Karpas-422 (cell line): ENCODE measurements at places on chromosomes 6 and 20.

DNA sequence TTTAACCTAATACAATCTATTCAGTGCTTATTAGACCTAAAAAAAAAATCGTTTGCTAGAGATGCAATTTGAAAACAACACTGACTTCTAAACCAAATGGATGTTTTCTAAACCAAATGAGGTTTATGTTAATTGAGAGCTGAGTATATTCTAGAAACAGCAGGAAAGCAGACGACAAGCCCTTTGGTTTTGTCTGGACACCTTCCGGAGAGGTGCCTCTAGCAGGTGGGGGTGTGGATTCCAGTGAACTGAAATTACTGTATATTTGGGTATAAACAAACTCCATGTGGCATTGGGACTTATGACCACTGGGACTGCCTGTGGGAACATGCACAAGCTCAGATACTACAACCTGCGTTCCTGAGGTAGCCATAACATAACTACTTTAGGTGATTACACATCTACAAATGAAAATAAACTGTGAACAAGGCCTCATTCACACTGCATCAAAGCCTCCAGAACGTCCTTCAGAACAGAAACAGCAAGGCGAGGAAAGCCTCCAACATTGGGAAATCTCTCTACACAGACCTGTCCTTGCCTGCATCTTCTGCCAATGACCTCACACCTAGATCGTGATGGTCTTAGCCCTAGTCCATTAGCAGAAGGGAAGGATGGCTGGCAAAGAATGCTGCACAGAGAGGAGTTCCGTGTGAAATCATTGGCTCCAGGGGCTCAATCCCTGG, 206.8 kb upstream of the FOXQ1 start:
- no peak for DNase-seq

DNA sequence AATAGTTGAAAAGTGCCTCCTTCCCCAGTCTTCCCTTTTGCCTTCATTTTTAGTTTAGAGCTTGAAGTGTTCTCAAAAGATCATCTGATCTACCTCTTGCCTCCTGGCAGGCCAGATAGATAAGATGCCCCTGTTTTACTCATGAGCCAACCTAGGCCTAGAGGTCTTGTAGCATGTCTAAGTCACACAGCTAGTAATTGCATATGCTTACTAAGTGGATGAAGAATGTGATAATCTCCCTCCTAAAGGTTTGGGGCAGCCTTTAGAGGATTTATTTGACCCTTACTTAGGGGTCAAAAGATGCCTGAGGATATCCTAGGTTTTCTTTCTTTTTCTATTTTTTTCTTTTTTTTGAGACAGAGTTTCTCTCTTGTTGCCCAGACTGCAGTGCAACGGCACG, 2.1 kb downstream of the C6orf141 start:
- DNase-seq: no peak

DNA sequence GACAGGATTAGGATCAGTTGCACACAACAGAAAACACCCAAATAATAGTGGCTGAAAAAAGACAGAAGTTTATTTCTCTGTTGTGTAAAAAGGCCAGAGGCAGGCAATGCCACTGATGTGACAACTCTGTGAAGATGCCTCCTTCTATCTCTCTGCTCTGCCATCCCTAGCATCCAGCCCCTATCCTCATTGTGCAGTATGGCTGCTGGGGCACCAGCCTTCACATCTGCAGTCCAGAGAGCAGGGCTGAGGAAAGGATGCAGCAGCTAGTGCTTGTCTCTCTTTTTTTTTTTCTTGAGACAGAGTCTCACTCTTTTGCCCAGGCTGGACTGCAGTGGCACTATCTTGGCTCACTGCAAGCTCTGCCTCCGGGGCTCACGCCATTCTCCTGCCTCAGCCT, 6.4 kb upstream of the ADA start:
- DNase-seq: no peak

DNA sequence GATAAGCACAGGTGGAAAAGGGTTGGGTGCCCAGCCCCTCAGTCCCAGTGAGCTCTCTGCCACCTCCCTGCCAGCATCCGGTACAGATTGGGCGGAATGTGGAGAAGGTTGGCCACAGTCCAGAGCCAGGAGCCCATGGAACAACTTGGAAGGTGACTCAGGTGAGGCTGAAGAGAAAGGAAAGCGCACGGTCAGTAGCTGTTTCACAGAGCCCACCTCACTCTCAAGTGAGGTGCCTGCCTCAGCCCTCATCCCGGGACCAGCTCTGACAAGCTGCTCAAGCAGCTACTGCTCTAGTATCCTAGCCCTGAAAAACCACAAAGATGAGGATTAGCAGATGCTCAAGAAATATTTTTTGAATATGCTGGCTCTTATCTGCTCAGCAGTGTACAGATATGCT, 1.1 kb upstream of the MMP24OS start:
- no peak for DNase-seq

DNA sequence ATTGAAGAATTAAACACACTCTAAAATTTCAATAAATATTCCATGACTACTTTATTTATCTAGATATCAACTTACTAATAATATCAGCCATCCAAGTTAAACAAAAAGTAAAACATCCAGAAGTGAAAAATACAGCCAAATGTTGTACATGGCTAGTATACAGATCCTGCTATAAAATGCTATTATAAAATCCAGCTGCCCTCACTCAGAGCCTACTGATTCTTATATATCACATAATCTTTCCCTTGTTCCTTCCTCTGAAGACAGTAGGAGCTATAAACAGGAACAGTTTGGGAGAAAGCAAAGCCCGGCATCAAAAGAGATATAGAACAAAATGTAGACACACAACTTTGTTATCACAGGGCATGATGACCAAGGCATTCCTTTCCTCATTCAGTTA, 212.9 kb downstream of the PLCB4 start:
- DNase-seq: no peak
